Spinal cord (tissue), 10 donors: ENCODE measurements at places on chromosomes 7 and 10. TPM values are rescaled to one million over a fixed set of nuclear protein-coding genes. Genes with fewer than 3 reads are reported as not detected.

The OR2A1 gene
- 0.10 TPM for total RNA-seq

The SVIL gene
- total RNA-seq: 119 TPM

The CRPPA gene
- total RNA-seq: 10.4 TPM

The STMP1 gene
- 31.7 TPM for total RNA-seq

The SHTN1 gene
- 33.0 TPM for total RNA-seq

The RPEL1 gene
- not detected for total RNA-seq

The UCMA gene
- 0.94 TPM for total RNA-seq

The POMZP3 gene
- 5.0 TPM for total RNA-seq

The SLC13A4 gene
- 50.2 TPM for total RNA-seq

The XPNPEP1 gene
- 145 TPM for total RNA-seq

The KLLN gene
- total RNA-seq: 0.83 TPM

The TMEM140 gene
- 3.0 TPM for total RNA-seq

The MALRD1 gene
- 7.5 TPM for total RNA-seq

The PEX1 gene
- total RNA-seq: 27.3 TPM

The NEUROD6 gene
- total RNA-seq: 10.4 TPM

The GPR26 gene
- total RNA-seq: 1.8 TPM

The EEF1AKMT2 gene
- total RNA-seq: 43.0 TPM

The TMEM176A gene
- total RNA-seq: 14.7 TPM

The MBL2 gene
- not detected for total RNA-seq

The ASIC3 gene
- 2.0 TPM for total RNA-seq

The INPP5A gene
- total RNA-seq: 43.5 TPM

The RHOBTB1 gene
- total RNA-seq: 55.4 TPM

The GPRIN2 gene
- 9.3 TPM for total RNA-seq

The TACC2 gene
- total RNA-seq: 21.6 TPM

The CPA4 gene
- 1.5 TPM for total RNA-seq

The TDRD1 gene
- 1.9 TPM for total RNA-seq

The NUPR2 gene
- 0.50 TPM for total RNA-seq

The UNCX gene
- total RNA-seq: 1.8 TPM

The SERPINE1 gene
- total RNA-seq: 1.9 TPM

The ZNF853 gene
- total RNA-seq: 14.8 TPM

The DOCK4 gene
- 40.3 TPM for total RNA-seq

The STAG3 gene
- 2.1 TPM for total RNA-seq

The C10orf95 gene
- total RNA-seq: 0.28 TPM

The TFEC gene
- 6.6 TPM for total RNA-seq

The ARHGEF35 gene
- 2.6 TPM for total RNA-seq

The ARMC3 gene
- total RNA-seq: 29.3 TPM

The OR2A7 gene
- total RNA-seq: 1.5 TPM

The TRUB1 gene
- total RNA-seq: 51.9 TPM

The NPFFR1 gene
- total RNA-seq: 1.8 TPM

The CALHM2 gene
- total RNA-seq: 6.2 TPM

The TBC1D12 gene
- total RNA-seq: 65.6 TPM

The ATOH7 gene
- not detected for total RNA-seq

The FOXI2 gene
- not detected for total RNA-seq

The PNPLA8 gene
- 82.4 TPM for total RNA-seq

The OPN1SW gene
- total RNA-seq: not detected

The DYNC1I1 gene
- 34.6 TPM for total RNA-seq

The PRPS1L1 gene
- not detected for total RNA-seq

The ABCA13 gene
- total RNA-seq: 0.66 TPM

The HOXA11 gene
- total RNA-seq: 2.2 TPM

The SLC39A12 gene
- total RNA-seq: 46.9 TPM

The C10orf62 gene
- 0.50 TPM for total RNA-seq

The CNTNAP2 gene
- 127 TPM for total RNA-seq

The ZCWPW1 gene
- 5.1 TPM for total RNA-seq

The CHST15 gene
- total RNA-seq: 46.2 TPM

The GJD4 gene
- not detected for total RNA-seq

The PRKG1 gene
- total RNA-seq: 18.8 TPM
